ENCODE measurements at places on chromosomes 16 and 17.

DNA sequence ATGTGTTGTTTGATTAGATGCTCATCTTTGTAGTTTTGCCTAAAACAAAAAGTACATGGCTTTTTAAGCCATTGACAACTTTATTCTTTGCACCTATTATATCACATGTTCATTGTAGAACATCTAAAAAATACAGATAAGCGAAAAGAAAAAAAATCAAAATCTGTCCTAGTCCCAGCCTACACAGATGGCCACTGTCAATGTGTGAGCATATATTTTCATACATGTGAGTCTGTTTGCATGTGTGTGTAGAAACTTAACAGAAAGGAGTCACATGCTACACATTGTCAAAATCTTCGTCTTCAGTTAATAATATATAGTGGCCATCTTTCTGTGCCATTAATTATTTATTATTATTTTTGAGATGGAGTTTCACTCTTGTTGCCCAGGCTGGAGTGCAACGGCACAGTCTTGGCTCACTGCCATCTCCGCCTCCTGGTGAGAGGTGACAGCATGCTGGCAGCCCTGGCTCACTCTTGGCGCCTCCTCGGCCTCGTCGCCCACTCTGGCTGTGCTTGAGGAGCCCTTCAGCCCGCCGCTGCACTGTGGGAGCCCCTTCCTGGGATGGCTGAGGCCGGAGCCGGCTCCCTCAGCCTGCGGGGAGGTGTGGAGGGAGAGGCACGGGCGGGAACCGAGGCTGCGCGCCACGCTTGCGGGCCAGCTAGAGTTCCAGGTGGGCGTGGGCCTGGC lies 68.5 kb upstream of the AMZ2 start:
- no peak for DNase-seq

GRCh38 chr16:27149986-27150385 lies 53.3 kb upstream of the KDM8 start:
- no peak for DNase-seq

DNA sequence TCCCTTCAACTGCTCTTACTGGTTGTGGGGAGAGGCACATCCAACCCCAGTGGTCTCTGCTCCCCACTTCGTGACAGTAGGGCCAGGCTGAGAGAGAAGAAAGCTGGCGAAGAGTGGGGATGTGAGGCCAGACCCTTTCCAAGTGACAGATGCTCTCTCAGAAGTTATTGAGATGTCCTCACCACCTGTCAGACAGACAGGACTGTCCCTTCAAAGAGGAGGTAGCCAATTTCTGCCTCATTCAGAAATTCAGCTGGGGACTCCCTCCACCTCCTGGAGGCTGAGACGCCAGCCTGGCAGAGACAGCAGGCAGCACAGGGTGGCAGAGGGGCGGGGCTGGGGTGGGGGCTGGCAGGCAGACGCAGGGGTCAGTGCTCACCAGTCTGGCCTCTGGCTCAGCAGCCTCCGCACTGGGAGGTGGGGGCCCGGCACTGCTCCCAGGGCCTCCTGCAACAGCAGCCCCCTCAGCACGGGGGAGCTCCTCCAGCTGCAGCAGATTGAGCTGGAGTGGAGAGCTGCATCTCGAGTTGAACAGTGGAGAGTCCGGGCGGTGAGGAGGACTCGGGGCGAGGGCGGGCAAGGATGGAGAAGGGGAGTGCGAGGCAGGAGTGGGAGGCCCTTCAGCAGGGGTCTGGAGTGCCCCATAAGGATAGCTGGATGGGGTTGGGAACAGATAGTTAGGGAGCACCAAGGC lies 9.2 kb downstream of the PER1 start:
- DNase-seq = no peak

GRCh38 chr17:72134608-72135394 lies 14.0 kb downstream of the SOX9 start:
- DNase-seq = peak; percentile 51

DNA sequence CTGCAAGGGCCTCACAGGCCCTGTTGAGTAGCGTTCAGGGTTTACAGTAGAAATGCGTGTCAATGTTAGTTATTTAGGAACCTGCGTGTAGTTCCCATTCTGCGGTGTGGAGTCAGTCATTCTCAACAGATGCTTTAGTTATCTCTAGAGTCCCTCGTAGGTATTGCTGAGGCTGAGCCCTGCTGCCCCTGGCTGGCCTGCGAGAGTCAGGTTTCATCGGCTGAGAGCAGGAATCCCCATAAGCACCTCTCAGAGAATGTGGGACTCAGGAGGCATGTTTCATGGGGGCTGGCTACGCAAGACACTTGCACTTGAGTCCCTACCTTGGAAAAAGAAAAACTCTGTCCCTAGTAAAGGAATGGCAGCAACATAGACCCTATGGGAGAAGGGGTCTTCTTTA lies 347.5 kb upstream of the ASIC2 start:
- DNase-seq = no peak

- no peak for DNase-seq
These were observed 12.3 kb downstream of the TRPV1 start for GRCh38 chr17:3596804-3597464.

DNA sequence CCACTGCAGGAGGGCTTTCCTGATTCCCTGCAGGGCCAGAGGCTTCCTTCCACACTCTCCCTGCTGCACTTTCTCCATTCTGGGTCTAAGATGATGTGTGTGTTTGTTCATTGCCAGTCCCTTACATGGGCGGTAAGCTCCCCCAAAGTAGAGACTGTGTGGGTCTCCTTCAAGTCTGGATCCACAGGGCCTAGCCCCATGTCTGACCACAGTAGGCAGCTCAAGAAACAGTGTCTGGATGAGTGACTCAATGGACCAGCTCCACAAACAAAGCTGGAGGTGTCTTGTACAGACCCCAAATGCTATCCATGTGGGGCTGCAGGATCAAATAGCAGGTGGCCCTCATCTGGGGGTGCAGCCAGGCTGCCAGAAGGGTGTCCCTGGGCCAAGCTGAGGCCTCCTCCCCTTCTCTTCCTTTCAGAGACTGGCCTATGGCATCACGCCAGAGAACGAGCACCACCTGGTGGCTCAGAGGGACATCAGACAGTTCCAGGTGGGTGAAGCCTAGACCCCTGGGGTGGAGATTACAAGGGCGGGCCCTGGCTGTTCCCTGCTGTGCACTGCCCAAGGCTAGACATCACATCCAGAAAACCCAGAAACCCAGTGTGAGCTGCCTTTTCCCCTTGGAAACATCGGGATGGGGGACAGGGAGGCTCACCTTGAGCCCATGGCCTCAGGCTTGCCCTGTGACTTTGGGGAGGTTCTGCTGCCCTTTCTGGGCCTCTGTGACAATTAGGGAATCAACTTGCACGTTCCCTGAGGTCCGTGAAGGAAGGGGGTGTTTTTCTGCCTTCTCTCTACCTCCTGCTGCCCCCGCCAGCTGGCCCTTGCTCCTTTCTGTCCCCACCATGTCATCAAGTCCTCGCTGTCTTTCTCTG lies 45.9 kb downstream of the SLC6A2 start:
- peak; percentile 17 for DNase-seq

DNA sequence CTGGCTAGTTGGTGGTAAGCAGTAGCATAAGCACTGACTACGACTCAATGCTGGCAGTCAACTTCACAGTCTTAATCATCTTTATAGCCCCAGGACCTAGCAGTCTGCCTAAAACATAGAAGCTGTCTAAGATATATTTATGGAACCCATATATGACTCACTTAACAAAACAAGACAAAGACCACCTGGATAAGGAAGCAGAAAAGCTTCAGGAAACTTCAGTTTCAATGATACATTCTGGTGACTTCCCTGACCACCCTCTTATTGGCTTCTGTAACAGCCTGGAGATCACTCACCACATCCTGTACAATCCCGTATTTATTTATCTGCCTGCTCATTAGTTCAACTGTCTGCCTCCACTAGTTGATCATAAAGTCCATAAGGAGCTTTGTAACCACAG lies 95.5 kb downstream of the PMP22 start:
- DNase-seq = no peak

DNA sequence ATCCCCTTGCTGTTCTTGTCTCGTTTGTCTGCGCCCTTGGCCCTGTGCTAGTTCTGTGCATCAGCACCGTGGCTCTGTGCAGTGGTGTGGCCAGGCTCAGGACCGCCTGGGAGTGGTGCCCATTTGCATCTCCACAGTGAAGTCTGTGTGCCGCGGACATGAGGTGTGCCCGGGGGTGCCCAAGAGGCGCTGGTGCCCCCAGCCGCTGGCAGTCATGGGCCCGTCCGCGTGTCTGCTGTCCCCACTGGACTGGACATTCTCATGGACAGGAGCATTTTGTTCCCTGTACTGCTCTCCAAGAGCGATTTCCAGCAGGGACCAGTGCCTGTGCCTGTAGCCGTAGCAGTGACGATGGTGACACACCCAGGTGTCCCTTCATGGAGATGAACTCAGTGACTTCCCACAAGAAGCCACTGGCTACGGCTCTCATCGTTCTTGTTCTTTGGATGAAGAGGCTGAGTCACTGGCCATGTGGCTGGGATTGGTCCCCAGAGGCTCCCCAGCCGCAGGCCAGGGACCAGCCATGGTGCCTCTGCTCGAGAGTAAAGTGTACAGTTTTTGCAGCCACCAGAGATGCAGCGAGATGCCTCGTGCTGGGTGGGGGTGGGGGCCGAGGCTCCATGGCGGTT lies 13.0 kb upstream of the MC1R start:
- DNase-seq = no peak

DNA sequence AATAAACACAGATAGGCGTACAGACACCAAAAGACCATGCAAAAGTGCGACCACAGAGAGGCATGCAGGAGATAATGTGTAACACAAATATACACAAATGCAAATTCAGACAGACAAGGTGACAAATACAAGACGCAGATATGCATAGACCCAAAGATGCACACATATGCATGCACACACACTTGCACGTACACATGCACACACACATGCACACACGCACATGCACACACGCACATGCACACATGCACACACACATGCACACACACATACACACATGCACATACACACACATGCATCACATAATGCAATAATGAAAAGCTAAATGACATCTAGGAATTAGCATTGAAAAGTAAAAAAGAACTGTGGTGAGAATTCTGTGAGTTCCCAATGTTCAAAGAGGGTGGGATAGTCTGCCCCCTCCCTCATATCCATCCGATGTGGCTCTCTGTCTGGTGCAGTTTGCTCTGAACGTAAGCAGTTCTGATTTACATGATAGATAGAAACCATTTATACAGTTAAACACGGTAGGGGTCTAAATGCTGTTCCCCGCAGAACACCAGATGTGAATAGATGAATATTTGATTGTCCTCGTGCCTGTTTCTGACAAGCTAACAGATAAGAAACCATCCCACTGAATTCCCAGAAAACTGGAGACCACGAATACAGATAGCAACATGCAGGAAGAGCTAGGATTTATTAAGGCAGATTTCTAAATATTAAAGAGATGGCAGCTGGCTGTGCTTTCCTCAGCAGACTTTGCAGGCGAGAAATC lies 186.1 kb downstream of the TMEM114 start:
- no peak for DNase-seq

DNA sequence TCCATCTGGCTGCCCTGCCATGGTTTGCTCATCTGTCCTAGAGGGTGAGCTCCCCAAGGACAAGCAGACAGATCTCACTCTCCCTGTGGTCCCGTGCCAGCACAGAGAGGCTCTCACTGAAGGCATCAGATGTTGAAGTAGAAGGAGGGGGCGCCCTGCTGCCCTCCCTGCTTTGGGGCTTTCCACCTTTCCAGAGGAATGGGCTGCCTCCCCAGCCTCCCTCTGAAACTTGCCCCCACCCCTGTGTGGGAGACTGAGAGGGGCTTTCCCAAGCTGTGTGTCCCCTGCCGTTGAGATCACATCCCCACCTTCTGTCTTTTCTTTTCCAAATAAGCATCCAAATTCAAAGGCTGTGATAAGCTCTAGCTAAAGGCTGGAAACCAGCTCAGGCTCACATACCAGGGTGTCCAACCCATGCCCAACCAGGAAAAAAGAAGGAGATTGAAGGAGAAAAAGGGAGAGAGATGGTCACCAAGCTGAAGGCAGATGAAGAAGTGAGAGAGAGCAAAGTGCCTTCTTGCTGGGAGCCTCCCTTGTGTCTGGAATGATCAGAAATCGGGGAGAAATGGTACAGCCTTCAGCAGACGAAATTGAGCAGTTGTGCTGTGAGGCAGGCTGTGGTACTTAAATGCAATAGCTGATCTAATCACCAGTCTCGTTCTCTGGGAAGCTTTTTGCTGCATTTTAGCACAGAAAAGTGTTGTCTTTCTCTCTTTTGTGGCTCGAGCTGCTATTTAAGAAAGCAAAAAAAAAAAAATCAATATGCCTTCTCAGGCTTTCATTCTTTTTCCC lies 145.9 kb upstream of the LHX1 start:
- no peak for DNase-seq

- no peak for DNase-seq
These were observed 9.4 kb downstream of the CWC25 start for GRCh38 chr17:38815576-38816193.

GRCh38 chr16:65306300-65306699 lies 184.4 kb upstream of the CDH11 start:
- no peak for DNase-seq

GRCh38 chr17:13671771-13672170 lies 70.0 kb upstream of the HS3ST3A1 start:
- DNase-seq = no peak

DNA sequence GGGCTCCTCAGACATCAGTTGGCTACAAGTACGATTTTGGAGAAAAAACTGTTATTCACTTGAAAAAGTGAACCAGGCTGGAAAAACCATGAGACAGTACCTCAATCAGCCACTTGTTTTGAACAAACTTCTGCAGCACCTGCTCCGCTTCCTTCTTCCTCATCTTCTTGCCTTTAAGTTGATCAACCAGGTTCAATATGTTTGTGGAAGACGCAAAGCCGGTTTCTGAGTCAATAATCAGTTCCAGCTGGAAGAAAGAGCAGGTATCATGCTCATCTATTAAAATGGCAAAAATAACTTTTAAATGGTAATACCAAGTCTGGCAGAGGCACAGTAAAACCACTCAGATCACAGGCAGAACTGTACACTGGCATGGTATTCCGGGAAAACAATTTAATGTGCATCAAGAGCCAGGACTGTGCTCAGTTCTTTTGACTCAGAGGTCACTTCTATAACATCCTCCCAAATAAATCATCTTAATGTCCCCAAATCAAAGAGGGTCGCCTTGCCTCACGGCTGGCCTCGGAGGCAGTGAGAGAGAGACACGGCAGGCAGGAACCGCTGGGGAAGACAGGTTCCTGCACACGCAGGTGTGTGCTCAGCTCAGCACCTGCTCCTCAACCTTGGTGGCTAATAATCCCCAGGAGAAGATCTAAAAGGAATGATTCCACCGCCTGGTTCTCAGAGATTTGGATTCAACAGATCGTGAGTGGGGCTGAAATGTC lies 29.7 kb downstream of the KDM8 start:
- DNase-seq = no peak

GRCh38 chr17:57164814-57165213 lies 79.8 kb downstream of the AKAP1 start:
- DNase-seq = no peak

- DNase-seq = no peak
These were observed 17.4 kb downstream of the LDHD start for GRCh38 chr16:75099075-75099667.

DNA sequence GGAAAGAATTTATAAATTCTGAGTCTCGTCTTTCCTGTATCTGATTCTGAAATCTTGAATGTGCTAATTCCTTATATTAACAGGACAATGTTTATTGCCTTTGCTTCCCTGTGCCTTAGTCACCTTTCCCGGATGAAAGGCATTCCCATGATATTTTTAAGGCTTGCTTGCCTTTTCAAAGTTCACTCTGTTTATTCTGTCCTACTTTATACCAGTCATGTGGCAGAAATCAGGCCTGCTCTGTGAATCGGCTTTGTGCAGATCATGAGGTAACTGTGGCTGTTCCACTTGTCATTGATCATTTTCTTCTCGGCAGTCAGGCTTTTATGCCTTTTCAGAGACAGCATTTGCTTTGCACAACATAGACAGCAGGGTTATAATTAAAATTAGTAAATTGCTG lies 28.8 kb upstream of the ABCC11 start:
- DNase-seq = no peak

- no peak for DNase-seq
These were observed 5.4 kb upstream of the NFATC3 start for GRCh38 chr16:68079626-68080344.
